Fibroblast of villous mesenchyme (primary cell): ENCODE measurements at places on chromosomes 5 and 9. TPM values are rescaled to one million over a fixed set of nuclear protein-coding genes. Genes with fewer than 3 reads are reported as not detected.
A peak's percentile ranks its signal among the peaks of the same experiment; 100 is the strongest.

DNA sequence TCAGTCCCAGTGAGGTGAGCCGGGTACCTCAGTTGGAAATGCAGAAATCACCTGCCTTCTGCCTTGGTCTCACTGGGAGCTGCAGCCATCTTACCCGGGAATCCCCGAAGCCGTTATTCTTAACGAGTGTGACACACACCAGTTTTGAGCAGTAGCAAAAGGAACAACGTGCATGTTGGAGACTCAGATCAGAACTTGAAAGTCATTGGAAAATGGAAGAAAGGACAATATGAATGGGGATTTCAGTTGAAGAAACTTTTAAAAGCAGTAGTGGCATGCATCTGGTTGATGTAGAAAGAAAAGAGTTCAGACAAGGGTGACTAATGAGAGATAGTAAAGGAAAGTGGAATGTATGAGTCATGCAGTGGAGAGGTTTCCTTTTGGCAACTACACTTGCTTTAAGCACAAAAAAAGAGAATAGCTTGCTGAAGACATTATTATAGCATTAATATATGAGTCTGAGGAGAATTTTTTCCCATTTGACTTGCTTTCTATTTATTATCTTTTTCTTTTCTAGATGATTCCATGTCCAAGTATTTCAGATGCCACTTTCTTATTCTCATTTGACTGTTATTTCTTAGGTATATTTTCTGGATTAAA, 44.4 kb upstream of the ANKDD1B start:
- peak; percentile 92 for DNase-seq

- no peak for DNase-seq
These were observed 20.3 kb downstream of the QSOX2 start for GRCh38 chr9:136225366-136225747.

The BRINP1 gene
- total RNA-seq, result under 0.01 TPM in 2 replicates

The ZNF354C gene
- total RNA-seq, result 6.8 and 9.1 TPM in 2 replicates

The MARCOL gene
- total RNA-seq, result not detected in 2 replicates

The TMEM252 gene
- total RNA-seq, result not detected in 2 replicates
